ENCODE measurements at places on chromosomes 4 and X. TPM values are rescaled to one million over a fixed set of nuclear protein-coding genes. Genes with fewer than 3 reads are reported as not detected.

Gene ARHGAP4
- total RNA-seq = 16.0 TPM

Gene ERCC6L
- total RNA-seq = 2.4 TPM

Gene MAGEH1
- 15.9 TPM for total RNA-seq

Gene MAGEC2
- not detected for total RNA-seq

Gene CXCL5
- 0.23 TPM for total RNA-seq

Gene SLC34A2
- total RNA-seq = 0.34 TPM

Gene EVC
- 20.4 TPM for total RNA-seq

Gene ZAR1
- total RNA-seq = not detected

Gene TNIP3
- total RNA-seq = 0.28 TPM

Gene VSIG4
- total RNA-seq = not detected

Gene MAGEC1
- not detected for total RNA-seq

Gene SLC10A4
- not detected for total RNA-seq

Gene SPARCL1
- 158 TPM for total RNA-seq

Gene COL4A6
- total RNA-seq = 0.68 TPM

Gene JAKMIP1
- total RNA-seq = not detected

Gene ARMCX1
- total RNA-seq = 46.1 TPM

Gene P2RY4
- not detected for total RNA-seq

Gene SMIM20
- total RNA-seq = 14.0 TPM

Gene CT55
- total RNA-seq = not detected

Gene CSAG3
- total RNA-seq = not detected

Gene FGF5
- total RNA-seq = under 0.01 TPM

Gene AFF2
- not detected for total RNA-seq

Gene AR
- 2.9 TPM for total RNA-seq

Gene CWH43
- total RNA-seq = not detected

Gene AKAP4
- not detected for total RNA-seq

Gene LRRC66
- 0.17 TPM for total RNA-seq

Gene ARHGAP24
- 37.9 TPM for total RNA-seq

Gene ZCCHC18
- 1.4 TPM for total RNA-seq

Gene ANKRD37
- 7.1 TPM for total RNA-seq

Gene HSFX3
- not detected for total RNA-seq

Gene NKX6-1
- not detected for total RNA-seq

Gene HMGN5
- 2.1 TPM for total RNA-seq
